SK-N-SH (cell line): ENCODE measurements at places on chromosomes 7 and 10. TPM values are rescaled to one million over a fixed set of nuclear protein-coding genes. Genes with fewer than 3 reads are reported as not detected.

GRCh38 chr7:108836256-108836655, 266.6 kb downstream of the DNAJB9 start:
- no peaks in the 10 kb centered on the region; the same call in 1 of the 2 replicates for H3K4me1 ChIP-seq
- no peak overlapping the region for H3K4me3 ChIP-seq
- H3K36me3 ChIP-seq, result no peaks in the 10 kb centered on the region
- H3K27ac ChIP-seq, result no peak overlapping the region
- H3K27me3 ChIP-seq, result no peaks in the 10 kb centered on the region
- DNase-seq, result no peak

- H3K27ac ChIP-seq, result no peak overlapping the region
- no peaks in the 10 kb centered on the region for H3K4me1 ChIP-seq
- no peak overlapping the region for H3K4me3 ChIP-seq
- H3K36me3 ChIP-seq, result no peaks in the 10 kb centered on the region
Measured at GRCh38 chr10:1774796-1775195, 37.5 kb upstream of the ADARB2 start.

- no peak overlapping the region for H3K27ac ChIP-seq
- H3K4me1 ChIP-seq, result no peaks in the 10 kb centered on the region; the same call in 1 of the 2 replicates
- no peaks in the 10 kb centered on the region for H3K36me3 ChIP-seq
- peaks cover 27% of the 10 kb centered on the region; the same call in 1 of the 2 replicates for H3K27me3 ChIP-seq
- no peak for DNase-seq
Measured at GRCh38 chr7:93203496-93203895, 22.8 kb downstream of the HEPACAM2 start.

GRCh38 chr10:98482096-98482495, 35.4 kb upstream of the HPS1 start:
- H3K4me1 ChIP-seq, result no peaks in the 10 kb centered on the region
- H3K27me3 ChIP-seq, result no peaks in the 10 kb centered on the region

Gene HOXA2
- not detected in 2 replicates for polyA plus RNA-seq

GRCh38 chr10:28812384-28813372, 135.4 kb downstream of the BAMBI start:
- no peak for DNase-seq
- no peak overlapping the region for H3K27ac ChIP-seq
- H3K4me1 ChIP-seq, result no peaks in the 10 kb centered on the region
- no peaks in the 10 kb centered on the region for H3K36me3 ChIP-seq

- DNase-seq, result no peak
- peak overlapping the region; percentile 74 for H3K27ac ChIP-seq
- no peaks in the 10 kb centered on the region for H3K27me3 ChIP-seq
- H3K4me3 ChIP-seq, result no peak overlapping the region
- H3K4me1 ChIP-seq, result peaks cover 95% of the 10 kb centered on the region
Measured at GRCh38 chr10:71259815-71260501, 47.6 kb downstream of the UNC5B start.

DNA sequence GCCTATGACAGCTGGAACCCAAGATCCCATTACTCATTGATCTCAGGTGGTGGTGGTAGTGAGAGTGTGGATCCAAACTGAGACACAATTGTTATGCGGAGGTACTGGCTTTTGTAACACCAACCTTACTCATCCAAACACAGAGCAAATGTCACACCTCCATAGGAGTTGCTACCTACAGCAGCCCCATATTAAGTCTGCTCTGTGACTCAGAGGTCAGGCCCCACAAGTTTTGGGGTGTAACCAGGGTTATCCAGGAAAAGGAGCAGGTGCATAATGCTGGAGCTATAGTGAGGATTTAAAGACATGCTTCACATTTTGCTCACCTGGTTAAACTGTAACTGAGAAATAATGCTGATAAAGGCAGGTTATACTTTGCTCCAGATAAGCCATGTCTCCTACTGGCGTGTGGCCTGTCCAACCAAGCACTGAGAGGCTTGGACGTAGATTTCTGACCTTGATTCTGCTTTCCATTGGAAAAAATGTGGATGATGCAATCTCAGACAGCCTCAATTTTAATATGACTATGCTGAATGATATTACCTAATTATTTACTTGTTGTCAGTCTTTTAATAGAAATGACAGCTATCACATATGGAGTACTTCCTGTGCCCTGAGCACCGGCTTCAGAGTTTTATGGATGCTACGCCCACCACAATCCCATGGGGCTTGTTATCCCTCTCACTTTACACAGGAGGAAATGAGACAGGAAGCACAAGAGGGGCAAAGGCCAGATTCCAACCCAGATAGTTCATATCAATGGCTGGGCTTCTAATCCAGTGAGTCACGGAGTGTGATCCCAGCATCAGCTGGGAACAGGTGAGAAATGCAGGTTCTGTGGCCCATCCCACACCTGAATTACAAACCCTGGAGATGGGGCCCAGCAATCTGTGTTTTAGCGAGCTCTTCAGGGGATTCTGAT, 181.3 kb downstream of the CHN2 start:
- H3K27me3 ChIP-seq, result no peaks in the 10 kb centered on the region; the same call in 1 of the 2 replicates
- no peak overlapping the region for H3K4me3 ChIP-seq

DNA sequence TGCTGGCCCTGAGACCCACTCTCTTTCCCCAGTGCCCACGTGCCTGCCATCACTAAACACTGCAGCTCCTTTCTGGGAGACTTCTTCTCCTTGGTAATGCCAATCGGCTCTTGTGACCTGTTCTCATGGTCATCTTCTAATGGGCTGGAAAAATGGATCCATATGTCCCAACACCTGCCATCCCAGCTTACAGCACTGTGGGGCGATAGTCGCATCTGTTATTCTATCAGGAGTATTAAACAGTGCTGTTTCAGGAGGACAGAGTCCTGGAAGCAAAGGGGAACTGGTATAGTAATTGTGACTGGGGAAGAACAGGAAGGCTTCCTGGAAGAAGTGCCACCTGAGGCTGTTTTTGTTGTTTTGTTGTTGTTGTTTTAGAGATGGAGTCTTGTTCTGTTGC, 411.2 kb downstream of the GLRX3 start:
- no peaks in the 10 kb centered on the region for H3K27me3 ChIP-seq
- H3K4me1 ChIP-seq, result no peaks in the 10 kb centered on the region
- no peak overlapping the region for H3K4me3 ChIP-seq
- peak; percentile 54 for DNase-seq
- H3K27ac ChIP-seq, result no peak overlapping the region

Gene ADAM22
- polyA plus RNA-seq, result 3.0 and 4.8 TPM in 2 replicates

GRCh38 chr10:1123972-1124371, 67.8 kb downstream of the WDR37 start:
- no peaks in the 10 kb centered on the region for H3K27me3 ChIP-seq
- H3K36me3 ChIP-seq, result peaks cover 79% of the 10 kb centered on the region
- H3K27ac ChIP-seq, result no peak overlapping the region
- no peak overlapping the region for H3K4me3 ChIP-seq
- no peaks in the 10 kb centered on the region for H3K4me1 ChIP-seq

Gene EBF3
- polyA plus RNA-seq, result not detected in 2 replicates

DNA sequence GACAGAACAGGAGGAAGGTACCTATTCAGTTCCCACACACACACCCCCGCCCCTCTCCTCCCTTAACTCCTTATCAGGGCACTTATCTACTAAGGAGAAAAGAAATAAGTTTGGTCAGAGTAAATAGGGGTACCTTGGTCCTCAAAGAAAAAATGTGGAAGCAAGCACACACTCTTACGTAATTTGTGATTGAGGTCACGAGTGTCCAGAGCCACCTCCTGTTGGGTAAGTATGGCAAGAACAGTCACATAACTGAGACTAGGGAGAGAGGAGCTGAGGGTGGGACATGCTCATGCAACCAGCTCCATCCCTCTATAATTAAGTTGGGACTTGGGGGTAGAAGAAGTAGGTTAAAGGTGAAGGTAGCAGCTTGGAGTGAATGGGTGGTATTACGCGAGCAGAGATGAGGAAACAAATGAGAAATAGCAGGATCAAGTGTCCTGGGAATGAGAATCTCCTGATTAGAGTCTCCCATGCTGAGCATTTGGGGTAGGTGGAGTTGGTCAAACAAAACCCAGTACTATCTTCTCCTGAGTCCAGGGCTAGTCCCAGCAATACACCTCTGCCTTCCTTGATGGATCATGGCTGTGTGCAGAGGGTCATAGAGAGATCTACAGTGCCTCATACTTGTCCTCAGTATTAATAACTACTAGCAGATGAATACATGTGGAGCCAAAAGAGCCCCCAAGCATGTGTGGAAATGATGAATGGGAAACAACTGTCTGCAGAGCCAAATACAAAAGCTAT, 77.1 kb downstream of the GSAP start:
- H3K27me3 ChIP-seq, result no peaks in the 10 kb centered on the region
- H3K4me1 ChIP-seq, result no peaks in the 10 kb centered on the region
- H3K27ac ChIP-seq, result no peak overlapping the region
- no peaks in the 10 kb centered on the region for H3K36me3 ChIP-seq
- DNase-seq, result no peak
- no peak overlapping the region for H3K4me3 ChIP-seq

DNA sequence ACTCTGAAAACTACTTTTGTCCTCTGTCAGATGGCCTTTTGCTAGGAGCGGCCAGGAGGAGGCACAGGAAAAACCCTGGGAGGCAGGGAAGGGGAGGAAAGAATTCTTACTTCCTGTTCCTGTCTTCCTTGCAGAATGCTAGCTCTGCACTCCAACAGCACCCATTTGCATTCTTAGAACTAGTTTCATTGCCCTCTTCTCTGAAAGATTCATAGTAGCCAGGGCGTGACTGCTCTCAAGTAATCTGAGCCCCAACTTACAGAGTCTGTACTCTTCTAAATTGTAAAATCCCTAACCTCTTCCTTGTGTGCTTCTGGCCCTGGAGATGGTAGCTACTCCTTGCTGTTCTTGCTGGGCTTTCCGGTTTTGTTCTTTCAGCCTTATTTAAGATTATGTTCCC, 75.3 kb upstream of the STEAP1 start:
- H3K4me1 ChIP-seq, result no peaks in the 10 kb centered on the region
- no peaks in the 10 kb centered on the region for H3K27me3 ChIP-seq
- no peak overlapping the region for H3K27ac ChIP-seq
- no peak for DNase-seq
- no peak overlapping the region for H3K4me3 ChIP-seq

Gene PSMA2
- 101 and 132 TPM in 2 replicates for polyA plus RNA-seq

Gene CCDC172
- not detected in 2 replicates for polyA plus RNA-seq
